BE2C (cell line): ENCODE measurements at places on chromosomes 5 and 9.
A peak's percentile ranks its signal among the peaks of the same experiment; 100 is the strongest.

- DNase-seq = no peak
Measured at GRCh38 chr9:4921449-4921848, 63.6 kb upstream of the JAK2 start.

- no peak for DNase-seq
Measured at GRCh38 chr5:118506217-118506852, 482.0 kb downstream of the DTWD2 start.

- DNase-seq = peak; percentile 92
Measured at GRCh38 chr5:141560725-141561483, 57.9 kb downstream of the DIAPH1 start.

DNA sequence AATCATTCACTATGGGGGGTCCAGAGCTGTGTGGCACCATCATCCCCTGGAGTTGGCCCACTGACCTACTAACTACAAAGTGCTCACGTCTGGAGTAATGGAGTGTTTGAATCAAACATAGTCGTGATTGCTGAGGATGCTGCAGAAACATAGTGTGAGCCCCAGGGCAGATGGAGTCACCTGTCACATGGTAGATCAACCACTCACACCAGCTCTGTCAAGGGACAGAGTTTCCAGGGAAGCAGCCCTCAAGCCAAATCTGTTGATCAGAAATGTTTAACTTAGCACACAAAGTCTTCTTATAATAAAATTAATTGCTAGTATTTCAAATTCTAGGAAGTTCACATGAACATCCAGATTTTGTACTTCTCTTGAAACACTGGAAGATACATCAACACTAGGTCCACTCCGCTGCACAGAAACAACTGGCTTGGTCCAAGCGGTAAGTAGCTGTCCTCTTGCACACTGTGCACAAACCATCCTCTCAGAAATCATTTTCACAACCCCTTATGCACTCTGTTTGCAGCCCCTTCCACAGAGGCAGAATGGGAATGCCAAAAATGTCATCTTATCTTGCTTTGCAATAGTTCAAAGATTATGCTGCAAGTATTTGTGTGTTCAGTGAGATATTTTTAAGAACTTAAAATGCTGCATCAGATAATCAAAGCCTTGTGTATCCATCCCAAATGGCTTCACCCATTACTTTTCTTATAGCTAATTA, 191.0 kb downstream of the EPB41L4A start:
- no peak for DNase-seq

DNA sequence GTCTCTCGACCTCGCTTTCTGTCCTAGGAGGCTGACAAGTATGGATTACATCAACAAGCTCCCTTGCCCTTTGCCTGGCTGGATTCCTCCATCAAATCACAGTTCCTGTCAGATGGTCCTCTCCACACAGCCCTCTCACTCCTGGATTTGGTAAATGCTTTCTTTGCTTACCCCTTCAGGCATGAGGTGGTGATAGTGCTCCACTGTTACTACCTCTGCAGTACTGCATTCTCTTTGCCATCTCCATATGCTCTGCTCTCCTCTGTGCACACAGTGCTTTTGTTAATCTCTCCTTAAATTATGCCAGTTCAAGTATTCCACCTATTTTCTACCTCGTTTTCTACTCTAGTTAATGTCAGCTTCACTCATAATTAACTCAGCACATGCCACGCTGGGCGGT, 279.2 kb downstream of the DMAC1 start:
- DNase-seq = no peak

DNA sequence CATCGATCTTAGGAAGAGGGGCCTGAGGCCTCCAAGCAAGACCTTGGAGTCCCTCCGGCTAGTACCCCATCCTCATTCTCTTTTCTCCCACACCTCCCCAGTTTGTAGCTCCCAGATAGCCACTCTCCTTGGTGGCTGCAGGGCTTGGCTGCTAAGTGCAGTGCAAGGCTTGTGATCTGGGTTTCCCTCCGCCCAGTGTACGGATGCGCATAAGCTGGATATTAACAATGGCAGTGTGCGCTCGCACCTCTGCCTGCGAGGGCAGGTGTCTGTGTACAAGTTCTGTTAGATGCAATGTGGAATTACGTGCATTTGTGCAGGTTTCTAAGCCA, 71.0 kb upstream of the TBCA start:
- no peak for DNase-seq

- no peak for DNase-seq
Measured at GRCh38 chr5:123094237-123094918, 5.3 kb downstream of the PRDM6 start.

GRCh38 chr9:87167161-87167560, 219.9 kb upstream of the GAS1 start:
- DNase-seq = no peak

GRCh38 chr5:180810959-180811622, 8.5 kb upstream of the MGAT1 start:
- DNase-seq = no peak

DNA sequence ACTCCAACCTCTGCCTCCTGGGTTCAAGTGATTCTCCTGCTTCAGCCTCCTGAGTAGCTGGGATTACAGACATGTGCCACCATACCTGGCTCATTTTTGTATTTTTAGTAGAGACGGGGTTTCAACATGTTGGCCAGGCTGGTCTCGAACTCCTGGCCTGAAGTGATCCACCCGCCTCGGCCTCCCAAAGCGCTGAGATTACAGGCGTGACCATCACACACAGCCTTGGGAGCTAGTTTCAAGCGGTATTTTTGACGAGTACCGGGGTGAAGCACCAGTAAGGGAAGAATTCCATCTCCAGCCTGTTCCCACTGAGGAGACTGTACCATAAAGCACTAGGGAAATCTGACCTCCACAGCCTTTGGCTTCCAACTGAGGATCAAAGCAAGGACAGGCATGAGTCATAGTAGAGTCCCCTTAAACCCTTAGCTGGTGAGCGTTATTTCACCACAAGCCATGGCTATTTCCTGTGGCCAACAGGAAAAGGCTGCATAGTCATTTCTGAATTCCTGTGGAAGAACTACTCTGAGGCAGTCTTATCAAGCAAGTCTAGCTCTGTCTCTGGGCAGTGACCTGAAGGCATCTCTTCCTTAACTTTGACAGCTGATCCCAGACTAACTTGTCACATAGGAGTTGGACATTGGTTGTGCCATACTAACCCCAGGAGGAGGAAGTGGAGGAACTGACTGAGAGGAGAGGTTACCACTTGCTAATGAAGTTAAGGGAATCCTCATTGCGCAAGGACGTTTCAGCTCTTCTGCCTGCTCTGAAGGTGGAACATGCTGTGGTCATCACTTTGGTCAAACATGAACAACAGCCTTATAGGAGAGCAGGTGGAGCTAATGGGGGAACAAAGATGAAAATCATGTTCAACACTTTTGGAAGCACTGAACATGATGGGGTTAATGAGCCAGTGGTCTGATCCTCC, 85.8 kb upstream of the DMRT1 start:
- no peak for DNase-seq

- no peak for DNase-seq
Measured at GRCh38 chr9:128469070-128469469, 13.3 kb downstream of the ODF2 start.

DNA sequence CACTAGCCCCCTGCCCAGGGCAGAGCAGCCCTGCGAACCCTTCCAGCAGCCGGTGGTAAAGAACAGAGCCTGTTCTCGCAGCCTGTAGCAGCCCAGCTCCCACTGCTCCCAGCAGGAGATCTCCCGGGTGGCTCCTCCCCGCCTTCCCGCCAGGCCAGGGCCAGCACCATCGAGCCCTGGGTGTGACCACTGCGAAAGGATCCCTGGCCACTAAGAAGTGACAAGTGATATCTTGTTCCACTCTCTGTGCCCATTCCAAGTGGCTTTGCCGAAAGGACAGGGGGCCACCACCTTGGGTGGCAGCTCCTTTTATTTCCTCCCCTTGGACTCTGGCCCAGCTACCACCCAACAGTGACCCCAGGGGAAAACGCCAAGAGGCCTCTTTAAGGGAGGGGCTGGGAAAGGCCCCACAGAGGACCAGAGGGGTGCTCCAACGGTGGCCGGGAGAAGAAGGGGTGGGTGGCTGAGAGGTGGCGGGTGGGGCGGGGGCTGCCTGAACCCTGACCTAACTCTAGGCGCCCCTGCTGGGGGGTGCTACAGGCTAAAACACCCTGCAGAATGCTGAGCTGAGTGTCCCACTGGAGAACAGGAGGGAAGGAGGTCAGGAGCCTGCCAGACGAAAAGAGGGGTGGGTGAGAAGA, 1.6 kb downstream of the NACC2 start:
- DNase-seq = no peak

- no peak for DNase-seq
Measured at GRCh38 chr9:107810461-107810961, 320.9 kb upstream of the KLF4 start.

DNA sequence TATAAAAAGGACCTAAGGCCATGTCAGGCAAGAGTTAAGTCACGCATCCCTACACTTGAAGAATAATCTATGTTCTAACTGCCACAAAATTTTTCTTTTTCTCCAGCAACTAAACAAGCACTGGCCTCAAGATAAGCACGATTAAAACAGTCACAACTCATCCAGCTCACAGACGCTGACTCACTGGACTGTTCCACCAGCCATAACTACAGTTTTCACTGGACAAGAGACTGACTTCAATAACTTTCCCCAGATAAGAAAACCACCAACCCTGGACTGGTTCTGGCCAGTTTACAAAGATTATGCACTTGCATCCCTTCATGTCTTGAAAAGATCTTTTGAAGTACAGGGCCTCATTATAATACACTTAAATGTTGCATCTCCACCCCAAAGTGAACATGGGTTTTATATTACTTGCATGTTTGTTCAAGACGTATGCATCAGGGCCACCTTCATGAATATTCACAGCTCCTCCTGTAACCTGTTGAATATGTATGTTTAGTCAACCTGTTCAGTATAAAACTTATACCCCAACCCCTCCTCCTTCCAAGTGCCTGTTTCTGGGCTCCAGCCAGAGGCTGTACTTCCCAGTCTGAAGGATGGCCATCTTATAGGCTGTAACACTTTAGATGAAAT, 129.3 kb upstream of the EPB41L4A start:
- no peak for DNase-seq

- DNase-seq = no peak
Measured at GRCh38 chr5:39353717-39354399, 10.4 kb downstream of the C9 start.

GRCh38 chr5:170327168-170327567, 29.6 kb upstream of the LCP2 start:
- DNase-seq = no peak

DNA sequence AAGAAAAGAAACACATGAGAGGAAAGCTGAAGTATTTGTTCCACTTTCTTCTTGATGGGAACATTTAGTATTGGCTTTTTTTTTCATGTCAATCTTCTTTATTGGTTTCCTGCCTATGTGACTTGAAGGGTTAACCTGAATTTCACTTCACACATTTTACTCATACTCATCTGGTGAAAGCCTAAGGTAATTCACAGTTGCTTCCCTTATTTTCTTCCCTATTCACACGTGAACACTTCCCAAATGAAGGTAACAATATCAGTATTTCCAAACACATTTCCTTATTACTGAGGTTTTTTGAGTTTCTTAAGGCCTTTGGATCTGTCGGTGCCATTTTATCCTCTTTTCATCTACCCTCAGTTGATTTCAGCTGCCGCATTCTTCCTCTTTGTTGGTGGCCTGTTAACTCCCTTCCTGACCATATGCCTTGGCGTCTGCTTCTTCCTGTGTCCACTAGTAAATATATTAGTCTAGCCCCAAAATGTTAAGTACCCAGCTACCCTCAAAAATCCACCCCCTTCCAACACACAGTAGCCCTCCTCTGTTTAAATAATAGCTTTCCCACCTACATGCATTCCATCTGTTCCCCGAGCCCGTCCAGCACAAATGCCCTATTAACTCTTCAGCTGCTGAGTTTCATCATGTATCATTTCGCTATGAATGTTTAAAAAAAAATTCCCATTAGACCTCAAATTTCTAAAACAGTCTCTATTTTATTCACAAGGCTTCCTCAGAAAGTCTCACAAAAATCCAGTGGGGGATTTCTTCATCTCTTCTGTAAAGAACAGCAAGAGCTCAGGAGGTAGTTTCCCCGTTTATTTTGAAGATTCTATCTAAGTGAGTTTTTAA, 97.3 kb downstream of the USP20 start:
- DNase-seq = no peak

DNA sequence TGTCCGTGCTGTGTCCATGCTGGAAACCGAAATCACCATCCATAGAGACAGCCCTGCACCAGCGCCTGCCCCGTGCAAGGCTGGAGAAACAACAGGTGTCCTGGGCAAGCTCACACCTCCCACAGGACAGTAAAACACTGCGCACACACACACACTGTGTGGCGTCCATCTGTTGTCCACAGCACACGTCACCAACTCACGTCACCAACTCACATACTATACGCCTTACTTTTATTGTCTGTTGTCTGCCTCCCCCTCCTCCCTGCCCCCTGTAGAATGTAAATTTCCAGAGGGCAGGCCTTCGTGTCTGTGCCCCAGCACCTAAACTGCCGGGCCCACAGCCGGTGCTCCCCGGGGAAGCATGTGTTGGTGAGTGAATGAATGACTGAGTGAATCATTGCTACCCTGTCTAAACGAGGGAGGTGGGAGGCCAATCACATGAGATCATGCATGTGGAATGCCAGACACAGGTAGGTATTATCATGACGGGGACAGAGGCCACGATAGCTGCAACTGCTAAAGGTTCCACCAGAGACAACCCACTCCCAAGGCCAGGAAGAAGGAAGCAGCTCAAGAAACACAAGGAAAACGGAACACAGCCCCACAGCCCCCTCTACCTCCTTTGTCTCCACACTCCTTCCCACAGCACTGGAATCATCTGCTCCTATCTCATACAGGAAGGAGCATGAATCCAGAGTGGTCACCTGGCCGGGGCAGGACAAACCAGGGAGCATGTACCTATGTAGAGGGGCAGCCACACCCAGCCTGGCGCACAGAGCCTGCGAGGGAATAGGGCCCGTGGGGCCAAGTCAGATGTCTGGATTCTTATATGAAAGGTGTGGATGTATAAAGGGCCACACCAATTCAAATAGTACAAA, 41.9 kb downstream of the STK10 start:
- no peak for DNase-seq

DNA sequence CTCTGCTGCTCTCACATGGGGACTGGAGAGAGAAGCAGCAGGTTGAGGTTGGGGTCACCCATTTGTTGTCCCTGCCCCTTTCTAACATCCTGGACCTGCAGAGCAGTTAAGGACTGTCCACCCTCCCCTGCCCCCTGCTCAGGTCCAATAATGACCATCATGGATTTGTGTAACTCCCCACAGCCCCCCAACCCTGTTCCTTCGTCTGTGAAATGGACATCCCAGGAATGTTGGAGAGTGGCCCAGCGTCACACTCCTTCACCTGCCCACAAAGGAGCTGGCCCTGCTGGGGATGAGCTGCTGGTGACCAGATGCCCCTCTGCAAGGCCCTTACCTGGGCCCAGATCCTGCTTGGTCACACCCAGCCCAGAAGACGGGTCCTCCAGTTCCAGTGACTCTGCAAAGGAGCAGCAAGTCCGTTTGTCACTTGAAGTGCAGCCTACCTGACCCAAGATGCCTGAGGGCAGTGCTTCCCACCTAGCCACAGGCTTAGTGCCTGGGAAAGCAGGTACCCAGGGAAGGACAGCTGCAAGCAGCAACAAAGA, 10.4 kb downstream of the CD74 start:
- DNase-seq = no peak

DNA sequence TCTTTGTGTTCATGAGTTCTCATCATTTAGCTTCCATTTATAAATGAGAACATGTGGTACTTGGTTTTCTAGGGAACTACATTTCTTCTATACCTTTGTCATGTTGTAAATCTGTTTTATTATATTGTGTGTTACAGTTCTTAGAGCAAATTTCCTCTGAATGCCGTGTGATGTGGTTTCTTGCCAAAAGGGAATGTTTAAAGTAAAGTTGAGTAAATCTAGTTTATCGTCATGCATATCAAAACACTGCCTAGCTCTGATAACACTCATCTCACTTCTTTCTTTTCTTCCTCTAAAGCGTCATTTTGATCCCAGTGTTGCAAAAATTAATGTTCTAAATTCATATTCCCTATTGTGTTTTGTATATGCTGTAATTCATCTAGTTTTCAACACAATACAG, 295.4 kb upstream of the HAPLN1 start:
- no peak for DNase-seq
